ENCODE measurements at places on chromosomes 16 and 17.
A peak's percentile ranks its signal among the peaks of the same experiment; 100 is the strongest.

DNA sequence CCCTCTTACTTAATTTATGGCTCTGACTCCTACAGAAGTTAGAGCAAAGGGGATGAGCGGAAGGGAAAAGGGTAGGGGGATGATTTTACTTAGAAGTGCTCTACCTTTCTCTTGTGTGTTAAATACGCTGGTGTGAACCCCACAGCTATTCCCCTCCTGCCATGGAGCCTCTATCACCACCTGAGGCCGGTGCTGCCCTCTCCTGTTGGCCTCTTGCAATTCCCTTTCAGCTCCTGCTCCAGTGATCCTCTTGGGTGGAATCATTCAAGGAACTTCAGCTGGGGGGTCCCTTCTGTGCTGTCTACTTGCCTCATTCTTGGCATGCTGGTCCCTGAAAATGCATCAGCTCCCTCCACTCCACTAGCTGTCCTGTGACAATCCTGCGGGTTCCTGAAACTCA, 41.8 kb upstream of the CDH8 start:
- peak; percentile 22 for DNase-seq

DNA sequence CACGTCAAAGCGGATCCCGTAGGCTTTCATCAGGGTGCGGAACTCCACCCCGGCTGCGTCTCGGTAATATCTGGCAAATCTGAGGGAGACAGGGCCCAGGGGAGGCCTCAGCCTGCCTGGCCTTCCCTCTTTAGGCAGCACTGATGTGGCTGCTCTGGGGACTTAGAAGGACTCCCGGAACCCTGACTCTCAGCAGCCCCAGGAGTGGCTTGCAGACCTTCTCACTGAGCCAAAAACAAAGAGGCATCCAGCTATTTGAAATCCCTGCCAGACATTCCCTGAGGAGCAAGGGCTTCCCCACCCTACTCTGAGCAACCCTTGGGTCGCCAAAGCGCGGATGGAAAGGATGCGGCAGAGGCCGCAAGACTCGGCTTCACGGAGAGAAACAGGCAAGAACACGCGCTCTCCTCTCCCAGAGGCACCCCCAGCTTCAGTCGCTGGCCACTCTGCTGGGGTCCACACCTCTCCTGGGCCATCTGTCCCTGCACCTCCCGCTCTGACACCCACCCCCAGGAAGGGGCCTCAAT, 7.9 kb downstream of the P2RX5 start:
- no peak for DNase-seq

- DNase-seq = no peak
These were observed 19.3 kb downstream of the TENT4B start for GRCh38 chr16:50172195-50172922.

DNA sequence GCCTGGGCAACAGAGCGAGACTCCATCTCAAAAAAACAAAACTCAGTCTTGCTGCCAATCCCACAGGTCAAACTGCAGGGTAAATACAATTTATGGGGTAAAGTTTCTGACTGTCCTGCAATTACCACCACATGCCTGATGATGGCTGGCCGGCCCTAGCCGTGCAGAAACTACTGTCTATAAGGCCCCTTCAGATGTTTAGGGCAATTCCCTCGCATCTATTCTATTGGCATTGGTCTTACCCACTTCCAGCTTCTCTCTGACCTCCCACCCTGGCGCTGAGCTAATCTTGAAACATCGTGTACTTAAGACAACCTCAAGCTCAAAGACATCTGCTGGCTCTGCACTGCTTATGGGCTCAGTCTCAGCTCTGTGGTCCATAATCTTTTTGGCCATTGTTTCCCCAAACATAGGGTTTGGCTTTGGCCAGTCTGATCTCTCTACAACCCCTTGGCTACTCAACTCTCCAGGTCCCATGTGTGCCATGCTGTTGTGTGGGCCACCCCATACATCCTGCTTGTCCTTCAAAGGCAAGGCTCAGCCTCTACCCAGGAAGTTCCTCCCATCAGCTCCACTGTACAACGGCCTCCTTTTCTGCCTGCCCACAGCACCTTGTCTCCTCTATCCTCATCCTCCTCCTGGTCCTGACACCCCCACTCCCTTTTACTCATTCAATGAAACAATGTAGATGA, 16.6 kb downstream of the MAP3K14 start:
- DNase-seq = no peak

GRCh38 chr17:16866436-16866835, 105.5 kb downstream of the TNFRSF13B start:
- no peak for DNase-seq

- DNase-seq = no peak
These were observed at the start of gene CA5A for GRCh38 chr16:87936375-87937230. TSS of gene CA5A (minus strand) at chr16:87936529. CDS start at chr16:87936450, 79 bp downstream.

- DNase-seq = peak; percentile 42
These were observed 596 bp downstream of the UNKL start for GRCh38 chr16:1413684-1414531.

DNA sequence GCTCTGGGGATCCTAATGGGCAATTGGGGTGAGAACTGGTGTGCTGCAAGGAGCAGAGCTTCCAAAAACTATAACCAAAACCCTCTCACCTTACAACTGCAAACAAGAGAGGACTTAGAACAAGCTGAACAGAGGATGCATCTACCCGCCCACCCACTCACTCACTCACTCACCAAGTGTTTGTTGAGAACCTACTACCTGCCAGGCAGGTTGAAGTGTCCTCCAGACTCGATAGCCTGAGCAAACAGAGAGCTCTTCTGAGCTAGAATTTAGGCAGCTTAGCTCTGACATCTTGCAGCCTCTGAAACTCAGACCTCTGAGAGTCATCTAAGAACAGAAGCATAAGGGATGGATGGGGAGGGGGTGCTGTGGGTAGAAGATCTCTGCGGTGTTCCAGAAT, 41.2 kb downstream of the CACNG3 start:
- no peak for DNase-seq

DNA sequence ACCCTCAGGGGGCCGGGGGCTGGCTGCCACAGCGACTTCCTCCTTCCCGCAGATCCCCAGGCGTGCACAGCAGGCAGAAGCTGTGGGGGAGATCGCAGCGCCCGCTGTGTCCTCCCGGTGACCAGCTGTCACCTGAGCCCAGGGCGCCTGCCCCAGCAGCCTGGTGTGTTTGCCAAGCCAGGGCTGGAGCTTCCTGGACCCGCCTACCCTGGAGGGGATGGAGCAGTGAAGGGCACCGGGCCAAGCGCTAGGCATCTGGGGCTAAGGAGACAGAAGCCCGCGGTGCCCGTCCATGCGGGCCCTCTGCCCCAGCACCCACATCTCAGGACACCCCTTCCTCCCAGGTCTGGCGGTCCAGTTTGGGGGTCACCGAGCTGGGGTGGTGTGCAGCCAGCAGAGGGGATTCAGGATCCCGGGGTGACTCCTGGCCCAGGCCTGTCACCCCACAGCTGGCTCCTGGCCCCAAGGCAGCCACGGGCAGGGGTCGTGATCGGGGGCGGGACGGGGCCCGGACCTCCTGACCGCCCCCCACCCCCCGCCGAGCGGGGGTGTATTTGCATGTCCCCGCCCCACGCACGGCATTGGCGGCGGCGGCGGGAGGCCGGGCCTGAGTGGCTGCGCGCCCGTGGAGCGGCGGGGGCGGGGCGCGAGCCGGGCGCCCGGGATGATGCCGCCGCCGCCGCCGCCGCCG, at the start of gene RAB26:
Gene RAB26, plus strand, starts transcription at position 645 of the 691 bp plus-strand sequence. CDS start 159 bp downstream, outside the sequence.
- peak; percentile 59 for DNase-seq

DNA sequence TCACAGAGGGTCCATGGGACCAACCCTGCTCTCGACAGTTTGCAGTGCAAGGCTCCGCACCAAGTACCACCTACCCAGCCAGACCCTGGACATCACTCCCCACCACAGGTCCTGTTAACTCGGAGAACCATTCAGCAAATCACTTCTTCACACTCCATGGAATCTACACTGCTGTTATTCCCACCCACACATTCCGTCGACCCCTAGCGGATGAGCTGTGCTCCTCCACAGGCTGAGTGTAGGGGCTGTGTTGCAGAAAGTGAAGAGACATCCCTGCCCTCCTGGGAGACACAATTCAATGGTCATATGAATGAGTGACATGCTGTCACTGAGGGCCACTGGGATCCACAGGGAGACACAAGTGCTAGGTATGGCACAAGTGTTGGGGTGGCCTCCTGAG, 27.5 kb downstream of the MPG start:
- DNase-seq = no peak

GRCh38 chr17:21318439-21318838, 33.9 kb downstream of the MAP2K3 start:
- no peak for DNase-seq

GRCh38 chr16:30958175-30959079, 873 bp downstream of the SETD1A start:
- DNase-seq = peak; percentile 65

DNA sequence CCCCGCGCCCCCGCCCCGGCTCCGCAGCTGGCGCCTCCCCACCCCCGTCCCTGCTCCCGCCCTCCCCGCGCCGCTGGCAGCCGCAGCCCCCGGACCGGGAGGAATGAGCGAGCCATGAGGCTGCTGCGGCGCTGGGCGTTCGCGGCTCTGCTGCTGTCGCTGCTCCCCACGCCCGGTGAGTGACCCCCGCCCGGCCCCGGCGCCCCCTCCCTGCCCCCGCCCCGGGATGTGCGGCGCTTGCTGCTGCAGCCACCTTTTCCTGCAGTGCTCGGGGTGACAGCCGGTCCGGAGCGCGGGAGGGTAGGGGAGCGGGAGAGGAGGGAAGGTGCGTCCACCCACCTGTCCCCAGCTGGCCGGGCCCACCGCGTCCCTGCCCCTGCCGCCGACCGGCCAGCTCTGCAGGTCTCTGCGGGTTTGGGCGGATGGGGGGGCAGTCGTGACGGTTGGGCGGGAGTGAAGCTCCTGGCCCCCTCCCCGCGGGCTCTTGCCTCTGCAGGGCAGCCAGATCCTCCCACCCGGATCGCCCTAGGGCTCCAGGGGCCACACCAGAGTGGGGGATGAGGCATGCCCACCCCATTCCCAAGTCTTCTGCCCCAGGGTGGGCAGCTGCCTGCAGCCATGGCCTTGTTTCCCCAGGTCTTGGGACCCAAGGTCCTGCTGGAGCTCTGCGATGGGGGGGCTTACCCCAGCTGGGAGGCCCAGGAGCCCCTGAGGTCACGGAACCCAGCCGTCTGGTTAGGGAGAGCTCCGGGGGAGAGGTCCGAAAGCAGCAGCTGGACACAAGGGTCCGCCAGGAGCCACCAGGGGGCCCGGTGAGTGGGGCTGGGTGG, 513 bp downstream of the ADAM11 start:
- no peak for DNase-seq

GRCh38 chr16:22210854-22211253, 4.8 kb downstream of the EEF2K start:
- no peak for DNase-seq

DNA sequence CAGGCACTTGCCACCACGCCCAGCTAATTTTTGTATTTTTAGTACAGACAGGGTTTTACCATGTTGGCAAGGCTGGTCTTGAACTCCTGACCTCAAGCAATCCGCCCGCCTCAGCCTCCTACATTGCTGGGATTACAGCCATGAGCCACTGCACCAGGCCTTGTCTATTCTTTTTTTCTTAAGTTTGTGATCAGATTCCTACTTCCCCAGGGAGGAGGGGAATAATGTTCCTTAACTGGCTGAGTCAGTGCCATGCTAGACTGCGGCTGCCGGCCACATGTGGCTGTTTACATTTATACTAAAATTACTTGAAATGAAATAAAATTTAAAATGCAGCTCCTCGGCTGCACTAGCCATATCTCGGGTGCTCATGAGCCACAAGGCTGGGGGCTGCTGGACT, 27.8 kb upstream of the USP36 start:
- peak; percentile 76 for DNase-seq

DNA sequence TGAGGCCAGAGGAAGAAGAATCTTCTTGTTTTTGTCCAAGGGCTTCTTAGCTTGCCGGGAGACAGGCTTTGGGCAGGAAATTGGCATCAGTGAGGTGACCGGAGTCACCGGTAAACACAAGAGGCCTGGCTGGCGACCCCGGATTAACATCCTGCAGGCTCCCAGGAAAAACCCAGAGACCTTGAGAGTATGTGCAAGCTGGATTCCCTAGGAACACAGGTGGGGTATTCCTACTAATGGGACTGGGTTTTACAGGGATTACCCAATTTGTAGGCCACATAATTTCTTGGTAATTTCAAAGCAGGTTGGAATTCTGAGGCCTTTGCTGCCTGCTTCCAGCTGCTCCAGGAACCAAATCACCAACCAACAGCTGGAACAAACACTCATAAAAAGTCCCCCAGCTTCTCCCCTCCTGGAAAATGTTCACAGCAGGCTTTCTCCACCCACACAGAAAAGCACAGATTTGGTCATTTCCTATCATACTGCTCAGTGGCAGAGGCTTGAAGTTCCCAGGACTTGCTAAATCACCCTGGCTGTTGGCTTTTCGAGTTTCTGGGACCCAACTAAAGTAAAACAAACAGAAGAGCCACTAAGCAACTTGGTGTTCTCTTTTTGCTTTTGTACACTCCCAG, 258.8 kb downstream of the IRF8 start:
- DNase-seq = no peak

DNA sequence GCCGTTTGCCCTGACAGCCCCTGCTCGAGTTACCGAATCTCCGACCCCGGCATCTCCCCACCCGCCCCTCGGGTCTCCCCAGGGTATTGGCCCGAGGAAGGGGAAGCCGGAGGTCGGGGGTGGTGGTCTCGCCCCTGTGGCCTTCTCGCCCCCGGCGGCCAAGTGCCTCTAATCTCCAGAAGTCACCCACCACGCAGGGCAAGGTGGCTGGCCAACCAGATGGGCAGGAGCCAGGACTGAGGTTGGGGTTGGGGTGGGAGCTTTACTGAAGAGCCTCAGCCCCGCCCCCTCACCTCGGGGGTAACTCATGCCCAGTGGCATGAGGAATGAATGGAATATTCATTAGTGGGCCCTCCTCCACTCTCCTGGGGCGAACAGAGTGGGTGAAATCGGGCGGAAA, 637 bp downstream of the DHRS11 start:
- DNase-seq = peak; percentile 60

DNA sequence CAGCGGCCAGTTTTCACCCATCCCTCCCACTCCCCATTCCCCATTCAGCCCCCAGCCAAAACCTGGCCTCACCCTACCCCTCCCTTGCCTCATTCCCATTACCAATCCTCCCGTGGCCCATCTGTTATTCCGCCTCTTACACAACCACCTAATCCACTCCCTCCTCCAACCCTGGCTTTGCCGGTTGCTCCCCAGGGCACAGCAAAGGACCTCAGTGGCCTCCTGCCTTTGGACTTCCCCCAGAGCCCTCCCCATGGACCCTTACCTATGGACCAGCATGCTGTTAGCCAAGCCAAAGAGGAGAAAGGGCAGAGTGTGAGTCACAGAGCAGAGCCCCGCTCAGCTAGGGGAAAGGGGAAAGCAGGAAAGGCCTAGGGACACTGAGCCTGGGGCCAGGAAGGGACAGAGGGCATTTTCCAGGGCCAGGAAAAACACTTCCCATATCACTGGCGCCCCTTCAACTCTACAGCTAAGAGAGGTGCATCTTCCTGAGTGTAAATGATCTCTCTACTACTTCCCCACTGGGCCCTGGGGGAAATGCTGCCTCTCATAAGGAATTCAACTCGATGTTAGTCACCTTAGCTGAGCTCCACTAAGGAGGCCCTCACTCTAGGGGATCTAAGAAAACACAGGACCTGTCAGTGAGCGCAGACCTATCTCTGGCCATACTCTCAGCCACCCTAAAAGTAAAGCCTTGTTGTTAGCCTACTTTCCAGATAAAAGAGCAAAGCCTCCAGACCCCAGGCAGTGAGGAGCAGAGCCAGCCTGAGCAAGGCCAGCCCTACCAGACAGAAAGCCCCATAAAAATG, 10.6 kb downstream of the PEMT start:
- peak; percentile 34 for DNase-seq

- DNase-seq = peak; percentile 91
These were observed 8.1 kb upstream of the KIFC3 start for GRCh38 chr16:57810197-57811031.

GRCh38 chr16:58264007-58264406, 30.8 kb downstream of the PRSS54 start:
- DNase-seq = no peak

GRCh38 chr17:57586742-57587141, 158.4 kb downstream of the CCDC182 start:
- no peak for DNase-seq

GRCh38 chr17:70886648-70887047, 717.3 kb downstream of the KCNJ2 start:
- DNase-seq = no peak
